Hippocampal formation (tissue), 2 donors: ENCODE measurements at places on chromosomes 11 and 22.

- no peak for DNase-seq
Measured at GRCh38 chr11:596374-596773, 19.4 kb downstream of the IRF7 start.

GRCh38 chr11:1131033-1131911 lies 26.5 kb upstream of the MUC5AC start:
- DNase-seq, result no peak

DNA sequence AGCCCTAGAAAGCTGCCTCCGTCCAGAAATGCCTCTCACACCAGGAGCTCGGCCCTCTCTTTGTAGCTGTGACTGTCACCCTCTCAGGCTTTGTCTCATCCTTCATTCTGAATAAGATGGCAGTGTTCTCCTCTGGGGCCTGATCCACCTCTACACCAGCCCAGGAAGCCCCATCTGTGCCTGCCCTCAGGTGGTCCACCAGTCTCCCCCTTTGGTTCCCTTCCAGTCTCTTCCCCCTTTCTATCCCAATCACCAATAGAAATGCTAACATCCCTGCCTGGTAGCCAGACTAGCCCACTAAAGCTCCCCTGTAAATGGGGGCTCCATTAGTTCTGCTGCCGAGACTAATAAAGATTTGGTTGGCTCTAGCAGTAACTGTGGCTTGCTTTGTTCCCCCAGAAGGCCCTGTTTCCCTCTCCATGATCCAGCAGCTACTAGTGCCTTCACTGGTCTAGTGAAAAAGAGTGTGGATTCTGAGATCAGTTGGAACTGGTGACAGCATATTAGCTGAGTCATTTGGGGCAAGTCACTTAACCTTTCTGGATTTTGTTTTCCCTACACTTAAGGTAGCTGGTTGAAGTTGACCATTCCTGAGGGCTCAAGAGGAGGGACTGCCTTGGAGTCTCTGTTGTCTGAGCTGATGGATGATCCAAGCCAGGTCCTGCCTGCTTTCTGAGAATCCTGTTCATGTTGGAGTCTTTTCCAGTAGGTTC lies 16.2 kb downstream of the PLEKHB1 start:
- no peak for DNase-seq

DNA sequence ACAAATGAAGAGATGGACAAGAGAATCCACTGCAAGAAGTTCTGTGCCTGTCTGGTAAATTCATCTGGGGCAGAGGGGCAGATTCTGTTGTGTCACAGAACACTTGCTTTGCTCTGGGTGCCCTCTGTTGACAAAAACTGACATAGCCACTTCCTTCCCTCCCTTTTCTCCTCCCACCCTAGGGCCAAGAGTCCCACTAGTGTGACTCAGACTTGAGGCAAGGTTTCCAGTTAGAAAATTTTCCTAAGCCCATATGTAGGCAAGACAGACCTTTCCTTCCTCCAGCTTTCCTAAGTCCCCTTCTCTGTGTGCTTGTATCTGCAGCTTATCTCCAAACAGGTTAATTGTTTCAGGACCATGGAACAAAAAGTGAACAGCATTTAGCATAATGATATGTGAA lies 106.8 kb downstream of the RBFOX2 start:
- peak; percentile 31 for DNase-seq

GRCh38 chr11:73141309-73142127 lies 600 bp downstream of the FCHSD2 start:
- DNase-seq, result peak; percentile 81

GRCh38 chr22:47039356-47039755 lies 276.9 kb downstream of the TBC1D22A start:
- no peak for DNase-seq

DNA sequence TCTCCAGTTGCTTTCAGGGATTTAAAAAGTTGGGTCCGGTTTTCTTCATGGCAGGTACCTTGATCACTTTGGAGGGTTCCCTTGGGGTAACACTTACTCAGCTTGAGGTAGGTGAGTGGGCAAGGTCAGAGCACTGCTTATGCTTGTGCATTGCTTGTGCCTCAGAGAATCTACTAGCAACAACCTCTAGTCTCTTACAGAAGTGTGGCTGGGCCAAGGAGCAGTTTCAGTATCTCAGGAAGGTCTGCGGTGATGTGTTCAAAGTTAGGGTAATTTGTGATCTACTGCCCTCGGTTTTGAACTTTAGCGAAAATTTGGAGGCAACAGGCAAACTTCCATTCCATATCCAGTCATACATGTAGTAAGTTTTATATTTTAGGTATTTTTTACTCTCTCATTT lies 62.8 kb downstream of the NCAM1 start:
- DNase-seq, result no peak

- no peak for DNase-seq
Measured at GRCh38 chr11:128634395-128634794, 47.0 kb upstream of the ETS1 start.

DNA sequence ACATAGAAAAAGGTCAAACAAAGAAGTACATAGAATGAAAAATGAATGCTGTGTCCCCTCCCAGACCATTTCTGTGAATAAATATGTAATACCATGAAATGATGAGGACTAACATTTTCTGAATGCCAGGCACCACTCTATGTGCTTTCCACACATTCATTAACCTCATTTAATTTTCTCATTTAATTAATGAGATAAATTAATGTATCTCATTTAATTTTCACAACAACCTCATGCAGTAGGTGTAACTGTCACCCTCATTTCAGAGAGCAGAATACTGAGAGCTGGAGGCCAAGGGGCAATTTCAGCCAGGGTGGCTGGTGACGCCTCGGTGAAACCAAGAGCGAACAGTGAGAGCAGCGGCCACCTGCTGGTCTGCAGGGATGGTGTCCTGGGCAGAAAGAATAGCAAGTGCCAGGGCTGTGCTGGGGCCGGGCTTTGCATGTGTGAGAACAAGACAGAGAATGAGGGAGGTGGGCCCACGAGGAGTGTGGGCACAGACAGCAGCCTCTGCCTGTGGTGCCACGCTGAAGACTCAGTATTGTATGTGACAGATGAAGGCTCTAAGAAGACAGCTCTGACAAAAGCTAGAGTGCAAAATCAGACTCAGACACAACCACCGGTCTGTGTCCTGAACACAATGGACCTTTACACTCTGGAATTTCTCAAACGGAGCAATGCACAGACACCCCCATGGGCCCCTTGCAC lies 1.8 kb upstream of the SERPIND1 start:
- DNase-seq, result no peak

- DNase-seq, result no peak
Measured at GRCh38 chr11:122804796-122805195, 33.5 kb upstream of the CRTAM start.

- no peak for DNase-seq
Measured at GRCh38 chr11:118896472-118896913, 12.8 kb downstream of the CXCR5 start.

GRCh38 chr11:36363361-36364268 lies 67.5 kb downstream of the PRR5L start:
- DNase-seq, result no peak

GRCh38 chr11:61666684-61667297 lies 13.4 kb upstream of the DAGLA start:
- DNase-seq, result no peak

- DNase-seq, result no peak
Measured at GRCh38 chr11:59938718-59939117, 486 bp downstream of the OOSP1 start.

GRCh38 chr22:26477341-26477731 lies 6.2 kb downstream of the HPS4 start:
- DNase-seq, result no peak

DNA sequence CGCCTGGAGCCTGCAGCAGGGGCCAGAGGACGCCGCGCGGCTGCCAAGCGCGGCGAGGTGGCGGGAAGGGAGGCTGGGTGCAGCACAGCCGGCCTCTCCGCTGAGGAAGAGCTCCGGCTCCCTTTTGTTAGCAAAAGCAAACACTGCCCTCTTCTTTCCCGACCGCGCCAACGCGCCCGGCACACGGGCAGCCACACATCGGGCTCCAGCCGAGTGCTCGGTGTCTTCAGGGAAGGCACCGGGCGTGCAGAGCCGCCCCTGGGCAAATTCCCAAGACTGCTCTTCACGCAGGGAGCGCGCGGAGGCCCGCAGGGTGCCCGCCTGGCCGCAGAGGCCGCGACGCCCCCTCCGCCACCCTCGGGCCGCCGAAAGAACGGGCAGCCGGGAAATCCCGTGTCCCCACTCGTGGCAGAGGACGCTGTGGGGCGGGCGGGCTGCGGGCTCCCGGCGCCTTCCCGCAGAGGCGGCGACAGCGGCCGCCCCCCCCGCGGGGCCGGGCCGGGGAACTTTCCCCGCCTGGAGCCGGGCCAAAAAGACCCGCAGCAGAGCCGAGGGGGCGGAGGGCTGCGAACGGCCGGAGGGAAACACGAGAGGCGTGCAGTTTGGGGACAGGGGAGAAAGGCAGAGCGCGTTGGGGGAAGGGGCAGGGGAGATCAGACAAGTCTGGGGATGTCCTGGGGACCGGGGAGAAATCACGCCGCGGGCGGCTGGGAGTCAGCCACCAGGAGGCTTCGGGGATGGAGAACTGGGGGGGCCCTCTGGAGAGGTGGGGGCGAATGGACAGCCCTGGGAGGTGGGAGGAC lies 931 bp downstream of the CADM1 start:
- DNase-seq, result peak; percentile 90

GRCh38 chr22:24950272-24950902 lies 2.1 kb upstream of the KIAA1671 start:
- no peak for DNase-seq

GRCh38 chr11:119624102-119624615 lies 104.8 kb downstream of the NECTIN1 start:
- DNase-seq, result no peak

DNA sequence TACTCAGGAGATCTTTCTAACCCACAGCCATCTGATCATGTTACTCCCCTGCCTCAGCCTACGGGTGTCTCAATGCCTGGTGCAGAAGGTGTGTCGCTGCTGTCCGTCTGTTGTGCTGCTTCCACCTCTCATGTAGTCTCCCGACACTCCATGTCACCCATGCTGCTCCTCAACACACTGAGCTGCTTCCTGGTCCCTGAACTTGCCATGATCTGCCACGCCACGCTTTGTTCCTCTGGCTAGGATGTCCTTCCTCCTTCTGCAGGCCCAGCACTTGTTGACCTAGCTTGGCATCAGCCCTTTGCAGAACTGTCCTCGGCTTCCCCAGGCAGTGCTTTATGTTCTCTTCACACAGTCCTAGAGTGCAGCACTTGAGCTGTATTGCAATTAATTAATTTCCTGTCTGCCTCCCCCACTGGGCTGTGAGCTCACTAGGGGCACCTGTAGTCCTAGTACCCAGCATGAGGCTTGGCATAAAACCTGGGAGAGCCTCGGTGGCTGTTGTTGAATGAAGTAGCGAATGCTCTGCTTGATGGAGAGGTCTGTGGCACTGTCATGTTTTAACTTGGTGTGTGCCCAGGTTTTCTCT lies 9.5 kb downstream of the GTPBP1 start:
- DNase-seq, result no peak

DNA sequence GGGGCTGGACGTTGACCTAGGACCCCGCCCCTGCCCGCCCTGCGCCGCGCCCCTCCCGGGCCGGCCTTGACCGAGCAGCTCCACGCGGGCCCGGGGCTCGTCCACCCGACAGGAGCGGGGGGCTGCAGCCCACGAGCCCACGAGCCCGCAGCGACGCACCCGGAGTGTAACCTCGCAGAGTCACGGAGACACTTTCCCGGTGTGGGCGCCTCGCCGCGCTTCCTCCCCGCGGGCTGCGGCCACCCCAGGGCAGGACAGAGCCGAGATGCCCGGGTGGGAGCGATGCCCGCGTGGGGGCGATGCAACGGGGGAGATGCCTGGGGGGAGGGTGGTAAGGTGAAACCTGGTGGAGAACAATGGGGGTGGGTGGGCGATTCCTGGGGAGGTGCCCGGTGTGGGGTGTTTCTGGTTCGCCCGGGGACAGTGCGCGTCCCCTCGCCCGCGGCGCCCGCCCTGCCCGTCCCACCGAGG lies 4.9 kb upstream of the ZBED4 start:
- no peak for DNase-seq

DNA sequence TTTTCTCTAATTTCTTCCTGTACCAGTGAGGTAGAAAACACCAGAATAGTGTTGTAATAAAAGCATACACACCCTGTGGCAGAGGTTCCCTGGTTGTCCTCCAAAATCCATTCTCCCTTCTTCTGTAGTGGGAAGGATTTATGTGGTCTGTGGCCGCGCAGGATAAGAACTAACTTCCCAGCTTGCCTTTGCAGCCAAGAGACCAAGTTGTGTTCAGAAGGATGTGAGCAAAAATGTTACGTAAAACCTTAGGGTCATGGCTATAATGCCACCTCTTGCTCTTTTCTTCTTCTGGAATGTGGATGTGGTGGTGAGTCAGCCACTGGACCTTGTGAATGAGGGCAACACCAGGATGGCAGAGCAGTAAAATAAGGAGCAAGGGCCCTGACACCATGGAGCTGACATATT lies 28.4 kb downstream of the CCDC90B start:
- DNase-seq, result no peak

GRCh38 chr11:63556404-63557013 lies 6.7 kb downstream of the PLAAT2 start:
- DNase-seq, result no peak

DNA sequence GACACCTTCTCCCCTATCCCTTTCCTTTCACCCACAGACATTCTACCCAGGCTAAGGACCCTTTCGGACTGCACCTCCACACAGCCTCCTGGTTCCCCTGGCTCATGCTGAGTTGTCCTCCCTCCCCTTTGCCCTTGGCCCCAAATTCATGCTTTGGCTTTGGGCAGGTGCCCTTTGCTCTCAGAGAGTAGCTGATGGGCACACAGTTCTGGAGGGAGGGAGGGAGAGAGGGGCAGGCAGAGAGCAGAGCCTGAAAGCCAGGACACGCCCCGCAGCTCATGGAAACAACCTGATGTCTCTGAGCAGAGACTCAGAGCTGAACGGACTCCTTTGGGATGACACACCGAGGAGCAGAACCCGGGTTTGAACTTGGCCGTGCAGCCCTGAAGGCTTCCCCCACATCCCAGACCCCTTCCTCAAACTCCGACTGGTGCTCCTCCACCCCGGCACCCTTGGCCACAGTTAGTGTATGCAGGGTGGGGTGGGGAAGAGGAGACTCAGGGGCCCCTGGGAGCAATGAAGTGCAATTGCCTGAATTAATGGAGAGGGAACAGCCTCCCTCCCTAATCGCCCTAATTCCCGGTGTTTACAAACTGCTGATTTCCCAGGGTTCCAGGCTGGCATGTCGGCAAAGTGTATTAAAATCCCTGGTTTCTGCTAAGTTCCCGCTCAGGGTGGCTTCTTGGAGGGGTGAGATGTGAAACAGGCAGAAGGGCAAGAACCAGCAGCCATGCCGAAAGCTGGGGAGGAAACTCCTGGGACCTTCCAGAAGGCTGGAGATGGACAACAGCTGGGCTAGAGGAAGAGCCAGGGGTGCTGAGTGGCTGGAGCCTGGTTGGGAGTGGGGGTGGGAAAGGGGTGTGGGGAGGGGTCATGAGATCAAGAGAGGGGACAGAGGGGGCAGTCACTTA lies 71.2 kb upstream of the SHISAL1 start:
- DNase-seq, result no peak

GRCh38 chr11:69649576-69649900 lies 8.6 kb downstream of the CCND1 start:
- DNase-seq, result no peak

DNA sequence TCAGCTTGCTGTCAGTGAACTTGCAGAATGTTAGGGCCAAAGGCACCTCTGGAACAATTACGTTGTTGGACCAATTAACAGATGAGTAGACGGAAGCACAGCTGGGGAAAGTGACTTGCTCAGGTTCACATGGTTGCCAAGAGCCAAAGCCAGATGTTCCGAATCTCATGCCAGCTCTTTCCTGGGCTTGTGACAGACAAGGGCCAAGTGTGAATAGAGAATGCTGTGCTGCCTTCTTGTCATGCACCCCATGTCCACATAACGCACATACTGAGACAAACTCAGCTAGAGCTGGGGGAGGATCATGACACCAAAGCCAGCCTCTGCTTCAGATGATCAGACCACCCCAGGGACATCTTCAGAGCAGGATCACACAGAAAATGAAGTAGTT lies 616.3 kb downstream of the INSC start:
- DNase-seq, result no peak
